ENCODE measurements at places on chromosomes 12 and 14.
A peak's percentile ranks its signal among the peaks of the same experiment; 100 is the strongest.

DNA sequence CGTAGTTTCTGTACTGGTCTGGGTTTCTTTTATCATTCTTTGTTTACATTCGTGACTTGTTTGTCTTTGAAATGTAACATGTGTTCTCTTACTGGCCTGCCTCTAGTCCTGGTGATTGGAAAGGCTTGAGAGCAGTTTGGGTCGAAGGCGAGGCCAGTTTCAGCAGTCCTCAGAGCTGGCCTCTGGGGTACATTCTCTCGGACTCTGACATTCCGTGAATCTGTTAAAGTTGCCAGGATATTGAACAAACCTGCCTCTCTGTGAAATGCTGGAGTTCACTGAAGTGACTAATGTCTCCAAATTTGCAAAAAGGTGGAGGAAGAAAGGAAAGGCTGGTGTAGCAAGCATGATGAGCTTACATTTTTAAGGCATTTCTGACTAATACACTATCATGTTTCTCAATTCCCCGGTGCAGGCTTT lies 1.5 kb downstream of the PLEKHA5 start:
- no peak for DNase-seq

- no peak for DNase-seq
Observed at GRCh38 chr12:122571821-122572220, 44.8 kb downstream of the KNTC1 start.

DNA sequence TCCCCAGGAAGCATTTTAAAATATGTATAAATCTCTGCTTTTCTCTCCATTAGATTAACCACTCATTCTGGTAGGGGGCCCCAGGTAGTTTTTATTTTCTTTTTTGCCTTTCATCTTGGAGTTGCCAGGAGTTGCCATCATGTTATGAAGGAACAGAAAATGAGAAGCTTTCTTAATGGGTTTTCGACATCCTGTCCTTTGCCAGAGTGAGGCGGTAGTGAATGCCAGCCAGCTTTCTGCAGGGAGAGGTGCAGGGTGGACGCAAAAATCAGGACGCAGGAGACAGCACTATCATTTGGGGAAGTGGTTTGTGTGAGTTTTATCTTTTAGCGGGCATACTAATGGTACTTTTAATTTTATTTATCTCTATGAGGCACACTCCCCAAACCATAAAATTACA lies 1.7 kb downstream of the RASSF8 start:
- DNase-seq: no peak

DNA sequence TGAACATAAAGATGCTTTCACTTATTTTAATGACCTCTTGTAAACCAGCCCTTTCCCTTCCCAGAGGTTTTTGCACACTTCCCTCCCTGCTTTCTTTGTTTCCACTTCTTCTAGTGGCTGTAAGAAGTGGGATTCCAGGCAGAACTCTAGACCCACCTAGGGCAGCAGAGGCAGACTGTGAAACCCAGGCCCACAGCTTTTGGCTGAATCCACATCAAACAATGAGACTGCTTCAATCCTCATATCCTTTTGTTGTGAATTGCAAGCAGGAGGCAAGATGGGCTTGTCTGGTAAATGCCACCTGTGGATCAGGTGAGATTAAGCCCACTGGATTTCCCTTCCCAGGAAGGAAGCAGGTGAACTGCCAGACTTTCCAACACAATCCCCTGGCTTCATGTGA lies 12.8 kb downstream of the CCDC177 start:
- DNase-seq: no peak

DNA sequence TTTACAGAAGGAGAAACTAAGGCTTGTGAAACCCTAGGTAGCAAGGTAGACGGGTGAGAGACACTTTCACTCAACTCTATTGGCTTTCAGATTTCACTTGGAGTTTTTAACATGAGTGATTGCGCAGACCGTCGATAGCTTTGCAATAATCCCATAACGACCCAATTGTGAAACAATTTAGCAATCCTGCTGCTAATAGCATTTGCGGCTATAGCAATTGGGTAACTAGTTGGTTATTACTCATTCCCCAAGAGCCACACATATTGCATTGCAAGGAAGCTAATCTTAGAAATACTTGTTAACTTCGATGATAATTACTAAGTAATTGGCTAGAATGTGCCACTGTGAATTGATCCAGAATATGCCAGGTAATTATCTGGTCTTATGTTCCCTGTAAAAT lies 159.9 kb upstream of the NOS1 start:
- DNase-seq: no peak

DNA sequence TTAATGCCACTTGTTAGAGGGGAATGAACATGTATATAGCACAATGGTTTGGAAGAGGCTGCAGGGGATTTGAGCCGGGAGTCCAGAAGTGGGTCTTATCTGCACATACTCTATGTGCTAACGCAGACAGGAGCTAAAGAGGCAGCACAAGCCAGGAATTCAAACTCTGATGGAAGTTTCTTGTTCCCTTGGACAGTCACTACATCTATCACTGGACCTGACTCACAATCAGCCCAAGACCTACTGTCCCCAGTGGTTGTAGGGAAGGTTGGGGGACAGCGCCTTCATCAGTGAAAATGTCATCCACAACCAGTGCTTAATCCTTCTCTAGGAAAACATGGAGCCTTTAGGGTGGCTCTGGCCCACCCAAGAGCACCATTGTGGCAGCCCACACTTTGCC lies 107.8 kb downstream of the GCH1 start:
- DNase-seq: no peak

- peak; percentile 37 for DNase-seq
Observed at GRCh38 chr12:132761032-132761920, at the start of gene ANKLE2. TSS of gene ANKLE2 (minus strand) at chr12:132761832. CDS start at chr12:132761798, 34 bp downstream.

DNA sequence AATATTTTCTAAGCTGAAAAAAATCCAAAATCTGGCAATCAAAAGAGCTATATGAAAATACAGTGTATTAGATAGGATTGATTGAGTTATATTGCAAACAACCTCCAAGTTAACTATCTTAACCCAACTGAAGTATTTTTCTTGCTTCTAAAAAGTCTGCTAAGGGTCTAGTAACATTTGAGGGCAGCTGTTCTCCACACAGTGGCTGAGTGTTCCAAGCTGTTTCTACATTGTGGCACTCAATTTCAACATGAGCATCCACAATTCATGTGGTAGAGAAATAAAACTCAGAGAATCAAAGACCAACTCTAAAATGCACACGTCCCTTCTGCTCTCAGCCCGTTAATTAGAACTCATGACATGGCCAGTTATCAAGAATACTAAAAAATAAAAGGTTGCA lies 340.0 kb downstream of the C12orf50 start:
- no peak for DNase-seq

DNA sequence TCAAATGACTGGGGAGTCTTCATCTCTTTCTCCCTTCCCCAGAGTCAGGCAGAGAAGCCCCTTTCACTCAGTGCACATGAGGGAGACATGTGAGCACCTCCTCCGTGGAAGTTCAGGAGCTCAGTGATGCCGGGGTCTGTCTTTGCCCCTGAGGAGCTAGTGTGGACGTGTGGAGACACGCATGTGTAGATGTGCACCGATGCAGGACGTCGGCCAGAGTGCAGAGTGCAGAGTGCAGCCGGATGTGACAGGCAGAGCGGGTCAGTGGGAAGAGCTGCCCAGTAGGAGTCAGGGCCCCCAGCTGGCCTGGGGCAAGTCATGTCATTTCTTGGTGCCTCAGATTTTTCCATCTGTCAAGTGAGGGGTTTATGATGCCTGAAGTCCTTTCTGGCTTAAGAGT lies 20.7 kb downstream of the TSPAN9 start:
- DNase-seq: no peak

DNA sequence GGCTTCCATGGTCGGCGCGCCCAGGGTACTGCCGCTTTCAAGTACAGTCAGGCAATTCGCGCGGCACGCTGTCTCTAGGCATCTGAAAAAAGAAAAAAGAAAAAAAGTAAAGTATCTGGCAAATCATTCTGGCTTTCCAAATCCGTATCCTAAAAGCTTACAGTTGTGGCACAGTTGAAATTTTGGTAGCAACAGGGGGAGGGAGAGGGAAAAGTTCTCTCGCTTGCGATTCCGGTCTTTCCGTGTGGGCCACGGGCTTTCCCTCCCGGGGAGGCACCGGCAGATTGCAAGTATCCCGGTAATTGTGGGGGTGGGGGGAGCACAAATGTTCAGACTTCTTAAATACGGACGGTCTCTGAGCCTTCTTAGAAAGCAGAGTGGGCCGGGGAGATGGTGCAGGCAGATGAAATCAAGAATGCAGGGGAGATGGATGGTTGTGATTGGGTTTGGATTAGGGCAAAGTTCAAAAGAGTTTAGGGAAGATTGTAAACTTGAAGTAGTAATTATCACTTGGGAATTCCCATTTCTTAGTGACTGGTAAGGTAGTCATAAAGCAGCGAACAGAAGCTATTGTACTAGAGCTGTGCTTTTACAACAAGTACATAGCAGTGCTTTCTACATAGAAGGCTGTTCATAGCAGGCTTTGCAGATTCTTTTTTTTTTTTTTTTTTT lies 1.2 kb downstream of the SOCS2 start:
- DNase-seq: no peak

DNA sequence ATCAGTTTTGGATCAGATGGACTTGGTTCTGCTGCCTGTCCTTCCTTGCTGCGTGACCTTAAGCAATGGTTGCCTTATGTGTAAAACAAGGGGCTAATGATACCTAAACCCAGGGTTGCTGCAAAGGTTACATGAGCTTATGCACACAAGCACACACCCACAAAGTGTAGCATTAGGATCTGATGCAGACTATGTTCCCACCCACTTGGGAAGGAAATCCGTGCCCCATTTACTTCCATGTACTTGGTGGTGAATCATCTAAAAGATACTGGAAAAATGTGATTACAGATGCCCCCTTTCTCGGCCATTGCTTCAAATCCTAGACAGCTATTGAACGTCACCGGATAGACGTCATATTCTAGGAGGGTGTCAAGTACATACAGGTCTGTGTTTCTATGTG lies 87.1 kb downstream of the PRKCH start:
- no peak for DNase-seq

GRCh38 chr12:102548543-102548942 lies 68.2 kb upstream of the IGF1 start:
- DNase-seq: no peak

DNA sequence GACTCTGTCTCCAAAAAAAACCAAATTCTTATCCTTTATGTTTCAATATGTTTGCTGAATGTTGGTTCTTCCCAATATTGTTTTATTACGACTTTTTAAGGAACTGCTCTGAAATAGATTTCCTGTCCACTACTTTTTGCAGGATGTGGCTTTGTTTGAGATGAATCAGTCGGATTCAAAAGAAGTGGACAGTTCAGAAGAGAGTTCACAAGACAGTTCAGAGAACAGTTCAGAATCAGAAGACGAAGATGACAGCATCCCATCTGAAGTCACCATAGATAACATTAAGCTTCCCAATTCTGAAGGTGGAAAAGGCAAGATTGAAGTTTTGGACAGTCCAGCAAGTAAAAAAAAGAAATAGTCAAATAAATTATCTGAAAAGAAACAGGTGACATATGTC lies 8.2 kb downstream of the NOPCHAP1 start:
- no peak for DNase-seq
